ENCODE measurements at places on chromosomes 13 and 19.

DNA sequence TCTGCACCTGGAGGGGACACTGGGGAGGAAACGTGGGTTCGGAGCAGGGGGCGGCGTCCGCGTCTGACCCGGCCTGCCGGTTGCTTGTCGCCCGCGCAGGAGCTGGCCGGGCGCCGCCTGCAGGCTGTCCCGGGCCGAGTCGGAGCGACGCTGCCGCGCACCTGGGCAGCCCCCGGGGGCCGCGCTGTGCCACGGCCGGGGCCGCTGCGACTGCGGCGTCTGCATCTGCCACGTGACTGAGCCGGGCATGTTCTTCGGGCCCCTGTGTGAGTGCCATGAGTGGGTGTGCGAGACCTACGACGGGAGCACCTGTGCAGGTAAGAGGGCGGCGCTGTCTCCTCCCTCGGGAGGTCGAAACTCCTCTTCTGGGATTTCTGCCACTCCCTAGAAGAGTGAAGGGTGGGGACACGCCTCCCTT is 1.3 kb downstream of the ITGBL1 start:
- DNase-seq: no peak

- DNase-seq: no peak
Observed at GRCh38 chr13:47904241-47904640, 96.8 kb downstream of the SUCLA2 start.

- no peak for DNase-seq
Observed at GRCh38 chr19:29248332-29248844, 35.4 kb upstream of the UQCRFS1 start.

DNA sequence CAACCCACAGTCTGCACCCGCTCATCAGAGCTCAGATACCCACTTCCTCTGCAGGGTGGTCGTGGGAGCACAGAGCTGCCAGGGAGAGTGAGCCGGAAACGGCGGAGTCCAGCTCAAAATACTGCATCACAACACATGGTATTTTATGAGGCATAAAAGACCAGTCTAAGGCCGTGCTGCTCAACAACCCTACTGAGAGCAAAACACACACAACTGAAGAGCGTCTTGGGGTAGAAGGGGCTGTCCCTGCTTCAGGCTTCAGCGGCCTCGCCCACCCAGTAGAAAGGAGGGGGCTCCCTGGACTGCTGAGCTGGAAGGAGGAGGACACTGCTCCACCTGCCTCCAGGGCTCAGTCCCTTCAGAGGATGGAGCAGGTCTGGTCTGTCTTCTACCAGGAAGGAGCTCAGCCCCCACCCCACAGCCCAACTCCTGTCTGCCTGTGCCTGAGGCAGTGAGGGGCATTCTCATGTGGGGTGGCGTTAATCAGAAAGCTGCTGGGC is 36.9 kb downstream of the NAXD start:
- no peak for DNase-seq

- DNase-seq: no peak
Observed at GRCh38 chr19:13206587-13206986, 56.4 kb downstream of the IER2 start.

DNA sequence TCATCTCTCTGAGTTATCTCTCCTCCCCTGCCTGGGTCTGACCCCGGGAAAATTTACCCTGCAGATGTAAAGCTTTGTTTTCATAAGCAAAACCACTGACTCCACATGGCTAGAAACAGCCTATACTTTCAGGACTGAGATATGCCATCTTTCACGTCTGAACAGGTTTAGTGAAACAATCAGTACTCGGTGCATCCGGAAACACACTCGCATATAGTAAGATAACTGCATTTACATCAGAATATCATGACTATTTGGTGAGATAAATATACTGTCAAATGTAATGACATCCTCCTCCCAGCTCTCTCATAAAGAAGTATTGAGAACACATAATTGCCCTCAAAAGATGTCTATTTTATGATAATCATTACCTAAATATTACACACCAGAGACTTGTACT is 172.8 kb downstream of the EFNB2 start:
- no peak for DNase-seq

DNA sequence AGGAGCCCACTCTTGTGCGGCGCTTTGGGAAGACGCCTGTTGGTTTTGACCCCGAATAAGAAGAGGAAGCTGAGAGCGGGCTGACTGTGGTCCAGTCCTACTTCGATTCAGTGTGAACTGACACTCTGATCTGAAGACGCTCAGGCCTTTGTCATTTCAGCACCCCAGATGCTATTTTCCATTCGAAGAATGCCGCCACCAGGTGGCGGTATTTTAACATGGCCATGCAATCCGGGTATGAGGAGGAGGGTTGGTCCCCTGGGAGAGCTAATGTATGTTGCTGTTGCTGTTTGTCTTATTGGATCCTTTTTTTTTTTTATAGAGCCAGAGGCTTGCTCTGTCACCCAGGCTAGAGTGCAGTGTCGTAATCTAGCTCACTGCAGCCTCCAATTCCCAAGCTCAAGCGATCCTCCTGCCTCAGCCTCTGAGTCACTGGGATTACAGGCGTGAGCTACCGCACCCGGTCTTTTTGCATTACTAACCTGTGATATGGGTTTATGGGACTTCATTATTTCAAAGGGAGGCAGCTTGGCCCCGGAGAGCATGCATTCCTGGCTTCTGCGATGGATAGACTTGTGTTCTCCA is 803 bp upstream of the TIMM44 start:
- DNase-seq: peak; percentile 86

GRCh38 chr19:16367261-16367683 is 42.6 kb downstream of the KLF2 start:
- peak; percentile 66 for DNase-seq

- no peak for DNase-seq
Observed at GRCh38 chr19:15303105-15303780, 29.1 kb downstream of the BRD4 start.

GRCh38 chr13:30145709-30146367 is 161.5 kb downstream of the KATNAL1 start:
- DNase-seq: no peak

DNA sequence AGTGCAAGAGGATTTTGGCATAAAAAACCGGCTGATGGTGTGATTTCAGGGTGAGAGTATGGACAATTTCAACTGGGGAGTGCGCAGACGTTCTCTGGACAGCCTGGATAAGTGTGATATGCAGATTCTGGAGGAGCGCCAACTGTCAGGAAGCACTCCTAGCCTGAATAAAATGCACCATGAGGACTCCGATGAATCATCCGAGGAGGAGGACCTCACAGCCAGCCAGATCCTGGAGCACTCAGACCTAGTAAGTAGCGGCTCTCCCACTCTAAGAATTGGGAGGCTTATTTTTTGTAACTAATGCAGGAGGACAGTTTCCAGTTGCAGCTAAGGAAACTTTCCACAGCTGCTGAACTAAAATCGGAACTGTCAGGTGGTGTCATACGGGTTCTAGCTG is 53.6 kb downstream of the ZAR1L start:
- no peak for DNase-seq

DNA sequence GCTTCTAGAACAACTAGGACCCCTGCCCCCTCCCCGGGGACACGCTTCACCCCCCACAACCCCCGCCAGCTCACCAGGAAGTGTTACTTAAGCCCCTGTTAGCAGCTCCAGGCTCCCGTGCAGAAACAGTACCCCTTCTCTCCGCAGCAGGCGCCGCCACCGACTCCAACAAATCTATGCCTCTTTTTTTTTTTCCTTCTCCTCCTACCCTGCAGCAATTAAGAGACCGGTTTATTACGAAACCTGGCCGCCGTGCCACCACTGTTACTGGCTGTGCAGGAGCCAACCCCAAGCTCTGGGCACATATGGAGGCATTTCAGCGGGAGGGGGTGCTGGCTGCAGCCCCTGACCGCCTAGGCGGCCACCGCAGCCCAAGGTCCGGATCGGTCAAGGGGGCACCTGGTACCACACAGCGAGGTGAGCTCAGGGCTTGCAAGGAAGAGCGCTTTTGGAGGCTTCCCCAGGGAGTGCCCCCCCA is 2.4 kb downstream of the GADD45B start:
- DNase-seq: peak; percentile 74

GRCh38 chr19:12345197-12345596 is 11.8 kb upstream of the ZNF563 start:
- no peak for DNase-seq

GRCh38 chr13:44969551-44970484 is 19.5 kb downstream of the NUFIP1 start:
- no peak for DNase-seq

DNA sequence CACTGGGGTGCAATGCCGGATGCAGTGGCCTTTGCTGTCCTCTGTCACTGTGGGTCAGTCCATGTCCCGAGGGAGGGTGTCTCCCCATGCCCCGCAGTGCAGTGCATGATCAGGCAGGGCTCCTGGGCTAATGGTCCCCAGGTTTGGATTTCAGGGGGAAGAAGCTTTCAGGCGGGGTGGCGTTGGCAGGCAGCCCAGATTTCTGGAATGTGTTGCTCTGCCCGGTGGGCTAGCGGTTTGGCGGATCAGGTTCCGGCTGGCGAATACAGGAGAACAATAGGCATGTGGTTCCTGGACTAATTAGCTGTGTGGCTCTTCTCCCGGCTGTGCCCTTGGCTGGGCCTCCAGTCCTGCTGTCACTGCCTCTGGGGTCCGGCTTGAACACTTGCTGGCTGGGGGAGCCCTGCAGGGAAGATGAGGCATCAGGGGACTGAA is 141.3 kb downstream of the FGF9 start:
- DNase-seq: no peak

GRCh38 chr13:66214467-66214866 is 1015.7 kb downstream of the PCDH9 start:
- no peak for DNase-seq

GRCh38 chr19:48955308-48955958 is 758 bp downstream of the BAX start:
- no peak for DNase-seq

- DNase-seq: no peak
Observed at GRCh38 chr13:50448535-50448998, 394.9 kb downstream of the DLEU7 start.

- DNase-seq: no peak
Observed at GRCh38 chr19:36139120-36139472, 770 bp upstream of the CAPNS1 start.

- no peak for DNase-seq
Observed at GRCh38 chr13:99542788-99543406, 41.6 kb downstream of the TM9SF2 start.

GRCh38 chr13:78909276-78909675 is 250.3 kb upstream of the OBI1 start:
- DNase-seq: no peak

- DNase-seq: no peak
Observed at GRCh38 chr13:36954542-36954941, 34.5 kb upstream of the SMAD9 start.

DNA sequence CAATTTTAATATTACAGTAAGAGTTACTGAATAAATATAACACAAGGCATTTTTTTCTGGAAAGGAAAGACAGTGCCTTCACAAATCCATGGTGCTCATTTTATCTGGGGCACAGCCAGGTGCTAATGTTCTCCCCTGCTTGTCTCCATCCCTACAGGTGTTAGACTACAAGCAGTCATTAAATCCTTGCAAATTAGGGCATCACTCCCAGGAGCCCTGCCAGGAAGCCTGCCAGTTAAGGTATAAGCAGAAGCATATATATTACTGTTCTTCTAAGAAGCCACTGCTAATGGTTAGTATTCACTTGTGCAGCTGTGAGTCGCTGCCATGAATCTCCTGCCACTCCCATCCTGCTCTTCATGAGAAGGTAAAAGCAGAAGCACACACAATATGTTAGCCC is 149.7 kb downstream of the OXGR1 start:
- DNase-seq: no peak

DNA sequence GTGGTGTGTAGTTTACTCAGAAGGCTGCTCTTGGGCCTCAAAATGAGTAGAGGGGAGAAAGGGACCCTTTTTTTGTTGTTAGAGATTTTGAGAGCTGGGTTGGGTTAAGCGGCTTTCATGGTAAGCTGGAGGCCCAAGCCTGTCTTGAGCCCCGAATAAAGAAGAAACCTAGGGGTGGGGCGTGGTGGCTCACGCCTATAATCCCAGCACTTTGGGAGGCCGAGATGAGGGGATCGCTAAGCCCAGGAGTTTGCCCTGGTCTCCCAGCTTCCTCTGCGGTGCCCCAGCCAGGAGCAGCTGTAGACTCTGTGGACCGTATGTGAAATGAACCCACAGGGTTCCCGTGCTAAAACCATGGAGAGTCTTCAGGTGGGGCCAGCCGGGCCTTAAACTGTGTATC is 56.1 kb downstream of the KDM4B start:
- DNase-seq: no peak

GRCh38 chr13:97982286-97982685 is 28.8 kb downstream of the IPO5 start:
- DNase-seq: no peak

DNA sequence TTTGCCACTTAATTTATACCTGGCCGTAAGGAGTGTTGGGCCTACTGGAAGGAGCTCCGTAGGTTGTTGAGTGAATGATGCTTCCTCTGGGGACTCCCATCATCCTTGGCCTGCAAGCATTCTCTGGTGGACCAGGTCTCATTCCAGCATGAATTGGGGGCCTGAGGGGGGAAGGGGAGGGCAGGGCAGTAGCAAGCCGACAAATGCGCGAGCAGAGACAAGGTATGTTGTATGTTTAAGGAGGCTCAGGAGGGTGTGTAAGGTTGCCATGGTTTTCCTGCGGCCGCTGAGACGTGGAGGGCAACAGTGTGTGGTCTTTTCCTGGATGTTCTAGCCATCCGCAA is 749 bp downstream of the ZNF264 start:
- no peak for DNase-seq

DNA sequence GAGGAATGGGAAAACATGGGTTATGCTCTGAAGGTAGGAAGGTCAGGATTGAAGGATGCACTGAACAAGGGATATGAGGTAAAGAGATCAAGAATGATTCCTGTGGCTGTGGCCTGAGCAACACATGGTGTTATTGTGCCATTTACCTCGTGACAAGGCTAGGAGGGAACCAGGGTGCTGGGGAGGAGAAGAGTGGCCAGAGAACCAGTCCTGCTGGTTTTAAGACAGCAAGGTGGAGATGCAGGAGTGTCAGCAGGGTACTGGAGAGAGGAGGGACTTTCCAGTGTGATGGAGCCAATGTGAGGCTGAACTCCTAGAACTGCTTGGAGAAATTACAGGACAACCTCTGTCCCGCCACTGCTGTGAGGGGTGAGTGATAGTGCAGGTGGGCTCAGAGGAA is 282.4 kb downstream of the MYO16 start:
- DNase-seq: no peak

DNA sequence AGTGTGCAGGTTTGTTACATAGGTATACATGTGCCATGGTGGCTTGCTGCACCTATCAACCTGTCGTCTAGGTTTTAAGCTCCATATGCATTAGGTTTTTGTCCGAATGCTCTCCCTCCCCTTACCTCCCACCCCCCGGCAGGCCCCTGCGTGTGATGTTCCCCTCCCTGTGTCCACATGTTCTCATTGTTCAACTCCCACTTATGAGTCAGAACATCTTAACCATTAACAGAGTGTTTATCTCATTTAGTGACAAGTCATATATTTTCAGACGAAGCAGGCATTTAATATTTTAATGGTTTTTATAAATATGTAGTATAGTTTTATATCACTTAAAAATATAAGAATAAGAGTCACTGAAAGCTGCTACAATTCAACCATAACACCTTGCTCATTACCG is 780.5 kb upstream of the ARGLU1 start:
- DNase-seq: no peak

- no peak for DNase-seq
Observed at GRCh38 chr13:44296856-44297255, 76.8 kb upstream of the SERP2 start.

Data from activated T-cell treated with anti-CD3 and anti-CD28 coated beads, Interleukin-2, amount 50 U/mL, for 1 hour (primary cell).